ENCODE measurements at places on chromosomes 2 and 18.

DNA sequence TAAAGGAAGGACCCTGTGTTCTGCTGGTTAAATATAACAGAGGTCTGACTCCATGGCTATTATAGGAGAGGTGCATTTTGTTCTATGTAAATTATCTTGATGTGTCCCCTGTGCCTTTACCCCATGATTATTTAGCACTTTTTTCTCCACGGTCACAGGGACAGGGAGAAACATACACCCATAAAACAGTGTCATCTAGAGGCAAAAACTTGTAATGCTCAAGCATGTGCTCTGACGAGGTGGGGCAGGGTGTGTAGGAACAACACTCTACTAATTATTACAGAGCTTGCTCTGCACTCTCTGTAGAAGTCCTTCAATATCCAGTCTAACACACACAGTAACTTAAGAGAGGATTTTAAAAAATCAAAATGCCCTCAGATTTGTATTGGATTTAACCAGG is 187.9 kb downstream of the NEDD4L start:
- H3K27me3 ChIP-seq = no peaks in the 10 kb centered on the region
- no peaks in the 10 kb centered on the region for H3K36me3 ChIP-seq
- no peak overlapping the region for H3K27ac ChIP-seq

DNA sequence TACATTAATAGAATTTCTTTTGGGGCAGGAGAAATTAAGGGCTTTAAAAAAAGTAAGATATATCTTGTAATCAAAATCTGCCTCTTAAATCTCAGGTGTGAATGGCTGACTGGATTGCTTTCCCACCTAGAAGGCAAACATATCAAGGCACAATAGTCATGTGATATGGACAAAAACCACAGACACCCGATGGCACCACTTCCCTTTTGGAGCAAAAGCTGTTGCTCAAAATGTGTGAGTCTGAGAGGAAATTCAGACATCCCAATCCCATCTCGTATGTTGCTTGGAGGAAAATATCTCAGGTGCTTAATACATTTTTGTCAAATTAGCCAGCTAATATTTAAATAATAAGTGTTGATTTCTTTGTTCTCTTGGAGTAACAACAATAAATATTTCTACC is 120.7 kb downstream of the KCNF1 start:
- no peak overlapping the region for H3K27ac ChIP-seq
- no peak overlapping the region for H3K4me3 ChIP-seq
- no peaks in the 10 kb centered on the region for H3K36me3 ChIP-seq
- H3K4me1 ChIP-seq = no peaks in the 10 kb centered on the region
- no peak for DNase-seq

DNA sequence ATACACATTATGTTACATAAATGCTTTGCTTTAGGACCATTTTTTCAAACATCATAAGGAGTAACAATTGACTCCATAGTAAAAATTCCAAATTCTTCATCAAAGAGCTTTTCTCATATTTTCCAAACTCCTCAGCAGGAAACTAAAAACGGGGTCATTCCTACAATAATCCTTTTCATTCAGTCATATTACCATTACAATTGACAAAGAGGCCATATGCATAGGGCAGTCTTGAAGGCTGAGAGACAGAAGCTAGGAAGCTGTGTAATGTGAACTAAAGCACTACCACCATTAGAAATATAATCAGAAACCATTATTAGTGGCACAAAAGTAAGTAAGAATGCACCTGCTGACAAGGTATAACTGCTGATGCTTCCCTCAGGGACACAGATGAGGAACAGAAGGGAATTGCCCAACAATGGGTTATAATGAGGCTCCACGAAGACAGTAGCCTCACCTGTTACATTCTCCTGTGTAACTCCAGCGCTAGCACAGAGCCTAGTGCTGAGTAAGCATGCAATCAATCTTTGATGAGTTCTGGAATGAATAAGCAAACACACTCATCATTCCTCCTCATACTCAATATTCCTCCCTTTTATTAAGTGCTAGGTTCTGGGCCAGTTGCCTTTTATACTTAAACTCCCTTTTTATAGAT is 942.3 kb downstream of the CPS1 start:
- H3K4me1 ChIP-seq = no peaks in the 10 kb centered on the region
- H3K4me3 ChIP-seq = no peak overlapping the region
- H3K27me3 ChIP-seq = no peaks in the 10 kb centered on the region
- DNase-seq = no peak

DNA sequence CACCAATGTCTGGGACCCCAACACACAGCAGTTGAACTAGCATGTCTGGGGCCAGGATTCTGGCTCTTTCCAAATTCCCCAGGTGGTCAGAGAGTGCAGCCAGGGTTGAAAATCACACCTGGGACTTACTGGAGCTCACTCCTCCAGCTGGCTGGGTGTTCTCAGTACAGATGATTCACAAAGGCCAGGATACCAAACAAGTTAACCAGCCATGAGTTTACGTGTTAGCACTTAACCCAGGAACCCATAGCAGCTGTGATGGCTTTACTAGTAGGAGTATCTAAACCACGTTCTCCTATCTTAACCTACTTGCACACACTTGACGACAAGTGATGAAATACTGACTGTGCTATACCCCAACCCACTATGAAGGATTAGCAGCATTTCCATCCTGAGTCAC is 222.8 kb downstream of the FBXO15 start:
- peaks cover 2% of the 10 kb centered on the region for H3K4me1 ChIP-seq
- H3K27me3 ChIP-seq = no peaks in the 10 kb centered on the region
- H3K4me3 ChIP-seq = no peak overlapping the region
- no peak for DNase-seq

- H3K4me3 ChIP-seq = no peak overlapping the region
- DNase-seq = no peak
- no peak overlapping the region for H3K27ac ChIP-seq
- H3K27me3 ChIP-seq = no peaks in the 10 kb centered on the region
- no peaks in the 10 kb centered on the region for H3K36me3 ChIP-seq
- H3K4me1 ChIP-seq = no peaks in the 10 kb centered on the region
Observed at GRCh38 chr2:27059141-27059820, 7.8 kb downstream of the AGBL5 start.

- H3K4me3 ChIP-seq = peak overlapping the region; percentile 46
- DNase-seq = no peak
- no peak overlapping the region for H3K27ac ChIP-seq
- H3K4me1 ChIP-seq = peaks cover 8% of the 10 kb centered on the region
- H3K36me3 ChIP-seq = no peaks in the 10 kb centered on the region
Observed at GRCh38 chr2:38077431-38077769, 1.4 kb upstream of the CYP1B1 start.

DNA sequence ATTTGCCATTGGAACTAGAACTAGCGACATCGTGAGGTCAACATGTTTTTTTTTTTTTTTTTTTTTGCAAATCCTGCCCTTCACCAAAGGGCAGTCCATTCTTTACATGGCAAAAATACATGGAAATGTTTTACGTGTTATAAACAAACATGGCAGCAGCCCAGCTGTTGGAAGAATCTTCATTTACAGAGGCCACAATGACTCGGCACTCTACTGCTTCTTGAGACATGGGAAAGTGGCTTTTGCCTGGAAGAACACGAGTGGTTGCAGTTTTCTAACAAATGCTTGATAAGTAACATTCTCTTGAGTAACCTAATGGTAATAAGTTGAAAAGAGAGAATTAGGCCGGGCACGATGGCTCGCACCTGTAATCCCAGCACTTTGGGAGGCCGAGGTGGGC is 22.8 kb upstream of the POLR1B start:
- no peak overlapping the region for H3K4me3 ChIP-seq
- H3K36me3 ChIP-seq = peaks cover 34% of the 10 kb centered on the region
- no peak overlapping the region for H3K27ac ChIP-seq
- no peaks in the 10 kb centered on the region for H3K27me3 ChIP-seq
- DNase-seq = no peak

DNA sequence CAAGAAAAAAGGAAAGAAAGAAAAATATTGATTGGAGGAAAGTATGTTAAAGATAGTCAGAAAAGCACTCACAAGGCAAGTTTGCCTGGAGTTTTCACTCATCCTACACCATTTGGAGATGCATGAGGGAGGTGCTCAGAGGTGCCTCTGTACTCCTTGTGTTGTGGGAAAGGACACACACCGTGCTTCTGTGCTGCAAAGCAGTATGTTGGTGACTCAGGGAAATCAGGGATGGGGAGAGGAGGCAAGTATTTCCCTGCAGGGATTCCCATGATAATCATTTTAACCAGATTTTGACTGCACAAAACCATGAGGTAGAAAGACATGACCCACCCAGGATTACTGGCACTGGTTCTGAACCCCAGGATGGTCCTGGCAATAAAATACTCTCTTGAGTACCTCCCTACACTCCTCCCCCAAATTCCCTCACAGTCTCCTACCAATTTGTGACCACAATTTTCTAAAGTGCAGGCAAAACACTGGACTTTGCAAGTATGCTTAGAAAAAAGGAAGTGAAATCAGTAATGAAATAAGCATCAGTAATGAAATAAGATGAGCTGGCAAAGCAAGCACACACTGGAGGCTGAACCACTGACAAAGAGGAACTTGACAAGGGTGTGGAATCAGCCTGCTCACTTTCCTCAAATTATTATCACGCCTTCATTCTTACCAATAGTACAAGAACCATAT is 155.5 kb upstream of the ACVR2A start:
- peaks cover 13% of the 10 kb centered on the region for H3K4me1 ChIP-seq
- H3K27ac ChIP-seq = no peak overlapping the region
- H3K36me3 ChIP-seq = no peaks in the 10 kb centered on the region
- peak; percentile 80 for DNase-seq

DNA sequence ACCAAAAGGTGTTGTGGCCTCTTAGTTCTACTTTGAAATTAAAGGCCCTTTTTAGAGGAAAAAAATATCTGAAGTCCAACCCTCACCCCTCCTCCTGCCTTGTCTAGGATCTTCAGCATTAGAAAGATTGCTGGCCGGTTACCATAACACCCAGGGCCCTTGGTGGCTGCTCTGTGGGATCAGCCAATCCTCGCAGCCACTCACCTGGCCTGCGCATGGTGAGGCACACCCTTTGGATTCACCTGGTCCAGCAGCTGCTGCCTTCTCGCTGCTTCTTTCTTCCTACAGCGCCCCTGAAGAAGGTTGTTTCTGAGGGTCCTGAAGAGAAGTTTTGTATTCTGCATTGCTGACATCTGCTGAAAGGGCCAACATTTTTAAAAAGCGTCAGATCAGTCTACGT is 25.2 kb downstream of the DYTN start:
- no peak for DNase-seq
- no peaks in the 10 kb centered on the region for H3K27me3 ChIP-seq
- H3K4me1 ChIP-seq = no peaks in the 10 kb centered on the region
- no peaks in the 10 kb centered on the region for H3K36me3 ChIP-seq
- H3K4me3 ChIP-seq = no peak overlapping the region

DNA sequence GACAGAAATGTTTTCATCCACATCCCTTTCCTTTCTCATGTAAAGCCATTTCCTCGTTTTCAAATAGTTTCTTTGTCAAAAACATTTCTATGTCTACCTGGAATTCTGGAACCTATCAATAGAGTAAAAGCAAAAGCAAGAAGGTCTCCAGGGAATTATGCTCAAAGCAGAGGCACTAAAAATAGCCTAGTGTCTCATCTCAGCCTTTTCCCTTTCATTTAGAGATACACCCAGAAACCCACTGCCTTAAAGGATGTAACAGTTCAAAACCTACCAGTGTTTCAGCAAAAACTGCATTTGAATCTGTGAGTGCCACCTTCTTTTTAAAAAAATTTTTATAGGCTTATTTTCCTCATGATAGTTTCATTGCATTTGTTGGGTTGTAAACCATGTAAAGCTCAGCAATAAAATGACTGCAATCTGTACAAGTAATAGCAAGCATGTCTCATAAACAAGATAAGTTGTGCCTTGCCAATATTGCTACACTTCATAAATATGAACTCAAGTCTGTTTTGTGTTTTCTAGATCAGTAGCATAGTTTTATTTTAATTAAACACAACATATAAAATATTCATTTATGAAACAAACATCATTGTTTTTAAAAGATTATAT is 927.3 kb upstream of the ACVR2A start:
- DNase-seq = no peak
- H3K36me3 ChIP-seq = no peaks in the 10 kb centered on the region
- H3K27me3 ChIP-seq = no peaks in the 10 kb centered on the region
- H3K4me1 ChIP-seq = no peaks in the 10 kb centered on the region
- no peak overlapping the region for H3K4me3 ChIP-seq

DNA sequence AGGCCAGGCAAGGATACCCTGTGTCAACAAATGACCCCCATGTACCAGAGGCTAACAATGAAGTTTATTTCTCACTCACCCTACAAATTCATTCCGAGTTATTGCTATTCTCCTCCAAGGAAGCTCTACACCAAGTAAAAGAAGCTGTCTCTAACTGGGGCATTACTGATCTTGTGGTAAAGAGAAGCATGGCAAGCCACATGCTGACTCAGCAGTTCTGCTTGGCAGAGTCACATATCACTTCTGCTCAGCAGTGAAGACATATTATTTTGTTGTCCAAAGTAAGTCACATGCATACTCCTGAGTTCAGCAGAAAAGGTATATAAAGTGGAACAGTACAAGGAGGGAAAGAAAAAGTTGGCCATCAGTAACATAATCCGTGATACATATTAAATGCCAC is 315.8 kb downstream of the GULP1 start:
- no peak overlapping the region for H3K27ac ChIP-seq
- no peaks in the 10 kb centered on the region for H3K36me3 ChIP-seq
- no peaks in the 10 kb centered on the region for H3K27me3 ChIP-seq
- no peak overlapping the region for H3K4me3 ChIP-seq

- no peak overlapping the region for H3K4me3 ChIP-seq
- no peaks in the 10 kb centered on the region for H3K27me3 ChIP-seq
- H3K4me1 ChIP-seq = peaks cover 12% of the 10 kb centered on the region
- no peak overlapping the region for H3K27ac ChIP-seq
- no peaks in the 10 kb centered on the region for H3K36me3 ChIP-seq
Observed at GRCh38 chr2:177296040-177296439, 31.5 kb upstream of the NFE2L2 start.
